Activated T-helper 17 cell treated with anti-CD3 and anti-CD28 coated beads, Interleukin-2, amount 50 U/mL, for 72 hours (primary cell): ENCODE measurements at places on chromosomes 4 and X.

DNA sequence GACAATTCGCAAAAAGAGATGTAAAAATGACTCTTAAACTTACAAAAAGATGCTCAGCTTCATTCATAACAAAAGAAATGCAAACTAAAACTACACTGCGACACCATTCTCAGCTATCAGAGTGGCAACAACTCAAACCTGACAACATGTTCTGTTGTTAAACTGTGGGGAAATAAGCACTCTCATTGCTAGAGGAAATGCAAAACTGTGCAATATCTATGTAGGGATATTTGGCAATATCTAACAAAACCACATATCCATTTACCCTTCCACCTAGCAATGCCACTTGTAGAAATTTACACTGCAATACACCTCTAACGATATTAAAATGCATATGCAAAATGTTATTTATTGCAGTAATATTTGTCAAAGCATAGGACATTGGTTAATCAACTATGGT is 78.3 kb upstream of the EGFL6 start:
- ATAC-seq: no peak

- ATAC-seq: peak; percentile 50
Observed at GRCh38 chr4:113823291-113823659, 61.7 kb upstream of the CAMK2D start.

DNA sequence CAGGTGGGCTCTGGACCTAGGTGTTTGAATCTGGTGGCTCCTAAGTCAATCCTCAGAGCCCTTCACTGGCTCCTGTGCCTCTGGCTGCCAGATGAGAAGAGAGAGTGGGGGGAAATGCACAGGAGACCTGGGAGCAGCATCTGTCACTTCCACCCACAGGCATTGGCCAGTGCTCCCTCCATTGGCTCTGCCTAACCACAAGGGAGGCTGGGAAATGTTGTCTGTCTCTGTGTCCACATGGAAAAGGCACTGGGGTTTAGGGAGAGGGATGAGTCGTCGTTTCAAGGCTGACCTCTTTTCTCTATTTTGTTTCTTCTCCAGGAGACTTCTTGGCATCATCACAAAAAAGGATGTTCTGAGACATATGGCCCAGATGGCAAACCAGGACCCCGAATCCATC is 76.4 kb downstream of the CLCN4 start:
- no peak for ATAC-seq

- no peak for ATAC-seq
Observed at GRCh38 chrX:24196509-24196908, 47.0 kb downstream of the ZFX start.

DNA sequence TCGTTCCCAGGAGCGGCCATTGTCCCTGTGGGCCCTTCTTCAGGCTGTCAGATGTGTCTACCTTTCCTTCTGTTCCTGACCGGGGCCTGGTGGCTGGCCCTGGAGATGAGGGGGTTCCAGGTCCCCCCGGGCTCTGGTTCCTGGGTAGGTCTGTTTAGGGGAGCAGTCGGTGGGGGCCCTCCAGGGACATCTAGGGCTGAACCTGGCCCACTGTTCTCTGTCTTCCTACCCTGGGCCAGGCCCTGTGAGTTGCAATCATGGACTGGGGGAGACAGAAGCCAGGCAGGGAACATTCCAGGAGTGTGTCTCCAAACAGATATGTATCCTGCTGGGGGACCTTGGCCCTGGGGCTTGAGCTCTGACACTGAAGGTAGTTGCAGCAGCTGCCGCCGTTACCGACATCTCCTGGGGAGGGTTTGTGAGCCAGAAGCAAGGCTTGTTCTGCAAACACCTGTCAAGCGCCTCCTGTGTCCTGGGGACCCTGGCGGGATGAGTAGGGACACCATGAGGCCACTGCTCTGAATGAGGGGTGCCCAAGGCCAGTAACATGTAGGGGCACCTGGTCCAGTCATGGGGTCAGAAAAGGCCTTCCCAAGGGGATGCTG is 49.5 kb upstream of the ADRA2C start:
- ATAC-seq: no peak

DNA sequence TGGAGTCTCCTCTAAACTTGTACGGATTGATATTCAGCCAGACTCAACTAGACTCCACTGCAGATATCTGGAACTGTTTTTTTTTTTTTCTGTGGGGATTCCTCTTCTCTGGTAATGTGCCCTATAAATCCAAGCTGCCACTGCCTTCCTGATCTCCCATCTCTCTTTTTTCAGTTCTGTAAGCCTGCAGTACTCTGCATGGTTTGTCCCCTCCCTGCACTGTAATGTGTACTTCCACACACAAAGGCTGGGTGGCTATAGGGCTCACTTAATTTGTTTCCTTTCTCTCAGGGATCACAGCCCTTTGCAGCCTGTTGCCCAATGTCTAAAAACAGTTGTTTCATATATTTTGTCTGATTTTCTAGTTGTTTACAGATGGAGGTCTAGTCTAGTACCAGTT is 84.7 kb upstream of the RPA4 start:
- ATAC-seq: no peak

DNA sequence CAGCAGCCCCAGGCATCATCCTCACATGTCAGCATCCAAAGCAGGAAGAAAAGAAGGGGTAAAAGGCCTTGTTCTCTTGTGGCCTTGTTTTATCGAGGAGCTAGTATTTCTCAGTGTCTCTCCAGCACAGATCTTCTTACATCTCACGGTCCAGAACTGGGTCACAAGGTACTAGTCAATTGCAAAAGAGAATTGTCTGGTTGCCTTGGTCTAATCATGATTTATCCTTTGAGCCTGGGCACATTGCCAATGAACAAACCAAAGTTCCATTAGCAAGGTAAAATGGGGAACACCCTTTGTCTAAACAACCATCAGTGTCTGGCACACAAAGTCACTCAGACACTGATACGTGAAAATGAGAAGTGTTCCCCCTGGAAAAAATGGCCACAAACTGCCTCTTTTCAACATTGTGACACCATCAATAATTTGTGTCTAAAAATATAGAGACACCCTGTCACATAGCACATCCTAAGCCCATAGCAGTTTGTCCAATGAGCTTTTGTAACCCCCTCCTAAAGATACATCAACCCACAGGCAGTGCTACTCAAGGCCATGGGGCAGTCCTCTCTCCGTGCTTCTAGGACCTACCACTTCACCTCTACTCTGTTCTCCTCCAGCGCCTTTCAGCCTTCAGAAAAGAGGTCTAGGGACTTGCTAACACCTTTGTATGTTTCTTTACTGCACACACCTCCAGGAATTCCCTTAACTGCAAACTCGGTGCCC is 534.4 kb downstream of the MID1IP1 start:
- no peak for ATAC-seq
